HCT116 (cell line): ENCODE measurements at places on chromosomes 11 and 22. TPM values are rescaled to one million over a fixed set of nuclear protein-coding genes. Genes with fewer than 3 reads are reported as not detected.
A peak's percentile ranks its signal among the peaks of the same experiment; 100 is the strongest.

Gene C11orf21
- total RNA-seq = not detected

Gene MMP8
- total RNA-seq = not detected

DNA sequence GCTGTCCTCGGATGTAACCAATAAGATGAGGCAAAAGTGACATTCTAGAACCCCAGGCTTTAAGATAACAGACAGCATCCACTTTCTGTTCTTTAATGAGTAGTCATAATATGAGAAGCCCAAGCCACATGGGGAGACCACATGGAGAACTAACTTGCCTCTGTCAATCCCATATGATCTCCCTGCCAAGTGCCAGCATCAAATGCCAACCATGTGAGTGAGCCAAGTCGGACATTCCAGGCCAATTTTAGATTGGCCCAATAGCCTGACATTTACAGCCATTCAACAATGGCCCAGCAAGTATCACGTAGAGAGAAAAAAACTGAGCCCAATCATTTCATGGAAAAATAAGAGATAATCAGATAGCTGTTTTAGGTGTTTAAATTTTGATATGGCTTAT, 2048.3 kb upstream of the RAG2 start:
- no peak for DNase-seq

DNA sequence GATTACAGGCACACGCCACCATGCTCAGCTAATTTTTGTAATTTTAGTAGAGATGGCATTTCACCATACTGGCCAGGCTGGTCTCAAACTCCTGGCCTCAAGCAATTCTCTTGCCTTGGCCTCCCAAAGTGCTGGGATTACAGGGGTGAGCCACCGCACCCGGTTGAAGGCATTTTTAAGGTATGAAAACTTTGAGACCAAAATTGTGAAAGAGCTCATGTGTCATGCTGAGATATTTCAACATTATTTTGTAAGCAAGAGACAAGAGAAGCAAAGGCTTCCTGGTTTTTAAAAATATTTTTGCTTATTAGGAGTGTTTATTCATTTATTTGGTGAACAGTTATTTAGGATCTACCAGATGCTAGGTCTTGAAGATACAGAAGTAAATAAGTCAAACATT, 6.8 kb downstream of the NHERF4 start:
- no peak for DNase-seq

Gene APOA4
- total RNA-seq = not detected

Gene OR51M1
- total RNA-seq = not detected

GRCh38 chr11:44901120-44901633, 49.5 kb downstream of the TP53I11 start:
- DNase-seq = no peak

Gene APOL4
- total RNA-seq = not detected

DNA sequence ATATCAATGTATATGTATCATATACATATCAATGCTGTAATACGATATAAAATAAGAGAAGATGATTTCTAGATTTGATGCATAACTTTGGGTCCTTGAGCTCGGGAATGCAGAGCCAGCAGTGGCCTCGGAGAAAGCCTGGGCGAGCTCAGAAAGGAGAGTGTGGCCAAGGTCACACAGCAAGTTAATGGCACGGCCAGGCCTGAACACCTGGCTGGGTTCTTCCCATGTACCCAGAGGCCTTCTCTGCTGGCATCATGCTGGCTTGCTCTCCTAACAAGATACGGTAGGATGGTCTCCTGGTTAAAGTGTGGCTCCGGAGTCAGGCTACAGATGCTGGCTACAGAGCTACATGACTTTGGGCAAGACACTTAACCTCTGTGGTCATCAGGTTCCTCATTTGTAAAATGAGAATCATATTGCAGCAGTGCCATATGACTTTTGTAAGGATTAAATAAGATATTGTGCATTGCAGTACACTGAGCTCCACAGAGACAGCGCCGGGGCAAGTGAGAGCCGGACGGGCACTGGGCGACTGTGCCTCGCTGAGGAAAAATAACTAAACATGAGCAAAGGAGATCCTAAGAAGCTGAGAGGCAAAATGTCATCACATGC, 29.9 kb downstream of the TPST2 start:
- DNase-seq = no peak

DNA sequence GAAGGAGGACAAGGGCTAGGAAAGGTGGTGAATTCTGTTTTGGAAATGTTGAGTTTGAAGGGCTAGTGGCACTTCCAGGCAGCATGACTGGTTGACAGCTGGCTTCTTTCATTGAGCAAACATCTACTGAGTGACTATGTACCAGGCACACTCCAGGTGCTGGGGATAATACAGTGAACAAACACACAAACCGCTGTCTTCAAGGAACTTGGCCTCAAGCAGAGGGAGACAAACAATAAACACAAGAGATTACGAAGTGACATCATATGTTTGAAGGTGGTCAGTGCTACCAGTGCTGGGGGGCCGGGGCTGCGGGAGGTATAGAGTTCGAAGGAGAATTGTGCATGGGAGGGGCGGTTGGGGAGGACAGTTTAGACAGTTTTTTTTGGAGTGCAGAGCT, 197.0 kb upstream of the SORL1-AS1 start:
- DNase-seq = no peak

Gene MFNG
- total RNA-seq = 4.5 TPM

Gene CLDN5
- 0.32 TPM for total RNA-seq

- DNase-seq = no peak
Observed at GRCh38 chr11:30741039-30741550, 154.9 kb upstream of the MPPED2 start.

DNA sequence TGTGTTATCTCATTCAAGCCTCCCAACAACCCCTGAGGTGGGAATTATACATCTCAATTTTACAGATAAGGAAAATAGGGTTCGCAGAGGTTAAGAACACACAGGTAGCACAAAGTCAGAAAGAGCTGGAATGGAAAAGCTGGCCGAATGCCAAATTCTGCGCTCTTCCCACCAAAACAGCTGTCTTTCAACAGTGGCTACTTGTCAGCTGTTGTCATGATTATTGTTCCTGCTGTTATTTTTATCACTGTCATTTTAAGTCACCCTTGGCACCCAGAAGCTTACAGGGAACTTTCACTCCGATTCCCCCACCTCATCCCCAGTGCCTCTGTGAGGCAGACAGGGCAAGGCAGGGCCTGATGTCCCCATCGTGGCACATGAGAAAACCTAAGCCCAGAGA, 74.5 kb upstream of the CSNK2A3 start:
- no peak for DNase-seq

Gene SPCS2
- 133 TPM for total RNA-seq

Gene SCGB1A1
- total RNA-seq = 2.0 TPM

GRCh38 chr11:33222052-33222750, 35.0 kb upstream of the HIPK3 start:
- no peak for DNase-seq

- DNase-seq = no peak
Observed at GRCh38 chr11:126810776-126811175, 189.8 kb downstream of the KIRREL3 start.

DNA sequence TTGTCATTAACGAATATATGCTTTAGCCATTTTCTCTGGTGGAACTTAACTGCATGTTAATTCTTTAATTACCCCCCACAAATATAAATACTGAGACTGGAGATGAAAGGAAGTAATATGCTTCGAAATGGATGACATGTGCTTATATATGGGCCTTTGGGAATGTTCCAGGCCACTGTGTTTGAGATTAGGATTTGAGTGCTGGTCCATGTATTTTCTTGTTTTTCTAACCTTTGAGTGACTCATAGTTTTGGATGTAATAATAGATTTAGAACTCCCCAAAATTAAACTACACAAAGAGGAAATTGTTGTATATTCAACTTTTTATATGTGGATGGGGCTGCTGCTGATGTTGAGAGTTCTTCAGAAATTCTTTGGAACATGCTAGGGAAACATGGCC, 54.2 kb downstream of the EXT2 start:
- DNase-seq = no peak

DNA sequence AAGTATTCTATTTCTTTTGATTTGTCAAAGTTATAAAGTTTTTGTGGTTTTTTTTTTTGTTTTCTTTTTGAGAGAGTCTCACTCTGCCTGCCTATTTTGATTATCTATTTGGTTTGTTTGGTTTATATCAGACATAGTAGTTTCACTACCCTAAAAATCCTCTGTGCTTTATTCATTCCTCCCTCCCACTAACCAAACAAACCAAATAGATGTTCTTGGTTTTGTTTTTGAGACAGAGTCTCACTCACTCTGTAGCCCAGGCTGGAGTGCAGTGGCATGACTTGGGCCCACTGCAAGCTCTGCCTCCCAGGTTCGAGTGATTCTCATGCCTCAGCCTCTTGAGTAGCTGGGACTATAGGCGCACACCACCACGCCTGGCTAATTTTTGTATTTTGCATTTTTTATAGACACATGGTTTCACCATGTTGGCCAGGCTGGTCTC, 67.9 kb downstream of the ENTHD1 start:
- DNase-seq = no peak

Gene TTC36
- 0.47 TPM for total RNA-seq

DNA sequence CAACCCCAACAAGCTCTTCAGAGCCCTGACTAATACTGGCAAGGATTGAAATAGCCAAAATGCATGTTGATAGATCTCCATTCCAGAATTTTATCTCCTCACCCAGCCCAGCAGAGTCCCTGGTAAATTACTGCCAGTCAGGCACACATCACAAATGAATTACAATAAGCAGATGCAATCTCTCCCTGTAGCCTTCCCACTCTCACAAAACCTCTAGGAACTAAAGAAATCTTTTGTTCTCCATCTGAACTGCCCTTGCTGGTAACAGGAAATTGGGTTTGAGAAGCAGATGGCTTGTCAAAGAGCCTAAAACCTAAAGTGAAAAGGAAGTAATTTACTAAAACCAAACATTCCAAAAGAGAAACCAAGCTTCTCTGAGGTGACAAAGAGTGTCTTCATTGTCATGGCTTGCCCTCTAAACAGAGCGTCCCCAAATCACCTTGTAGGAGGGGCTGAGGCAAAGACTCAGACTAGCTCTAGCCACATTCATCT, 59.5 kb downstream of the FAM168A start:
- DNase-seq = no peak

- DNase-seq = no peak
Observed at GRCh38 chr11:56010716-56011115, 16.3 kb upstream of the OR5F1 start.

- no peak for DNase-seq
Observed at GRCh38 chr11:57545883-57546282, 8.5 kb downstream of the SMTNL1 start.

Gene SCGB1D2
- total RNA-seq = not detected

Gene SAA1
- 8.6 TPM for total RNA-seq

Gene PTPRCAP
- 1.4 TPM for total RNA-seq

DNA sequence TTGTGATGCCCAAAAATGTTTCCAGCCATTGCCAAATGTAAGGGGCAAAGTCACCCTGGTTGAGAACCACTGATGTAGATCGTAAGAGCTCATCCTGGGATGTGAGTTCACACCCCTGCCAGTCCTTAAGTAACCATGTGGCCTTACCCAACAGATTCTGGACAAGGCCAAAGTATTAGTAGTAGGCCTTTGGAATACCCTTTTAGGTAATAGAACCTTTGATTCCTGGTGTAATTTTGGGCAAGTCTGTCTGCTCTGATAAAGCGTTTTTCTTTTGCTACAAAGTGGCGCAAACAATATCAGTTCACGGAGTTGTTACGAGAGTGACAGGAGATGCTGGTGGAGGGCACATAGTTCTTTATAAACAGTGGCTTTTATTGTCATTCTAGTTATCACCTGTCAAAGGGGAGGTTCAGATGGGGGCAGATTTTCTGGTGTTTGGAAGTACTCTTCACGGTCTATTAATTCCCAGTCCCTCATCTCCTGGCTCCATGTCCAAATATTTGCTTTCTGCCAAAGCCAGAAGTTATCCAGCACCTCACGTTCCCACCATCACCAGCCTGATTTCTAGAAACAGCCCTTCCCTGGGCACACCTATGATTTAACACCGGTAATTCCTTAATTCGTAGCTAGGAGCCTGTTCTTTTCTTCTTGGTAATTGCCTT, 73.8 kb upstream of the CRYBB3 start:
- no peak for DNase-seq

GRCh38 chr22:31556627-31557203, 60.4 kb downstream of the SFI1 start:
- peak; percentile 6 for DNase-seq

Gene ROBO4
- not detected for total RNA-seq

- DNase-seq = no peak
Observed at GRCh38 chr11:76744186-76745043, 38.7 kb upstream of the TSKU start.

Gene TIGD3
- 2.4 TPM for total RNA-seq

DNA sequence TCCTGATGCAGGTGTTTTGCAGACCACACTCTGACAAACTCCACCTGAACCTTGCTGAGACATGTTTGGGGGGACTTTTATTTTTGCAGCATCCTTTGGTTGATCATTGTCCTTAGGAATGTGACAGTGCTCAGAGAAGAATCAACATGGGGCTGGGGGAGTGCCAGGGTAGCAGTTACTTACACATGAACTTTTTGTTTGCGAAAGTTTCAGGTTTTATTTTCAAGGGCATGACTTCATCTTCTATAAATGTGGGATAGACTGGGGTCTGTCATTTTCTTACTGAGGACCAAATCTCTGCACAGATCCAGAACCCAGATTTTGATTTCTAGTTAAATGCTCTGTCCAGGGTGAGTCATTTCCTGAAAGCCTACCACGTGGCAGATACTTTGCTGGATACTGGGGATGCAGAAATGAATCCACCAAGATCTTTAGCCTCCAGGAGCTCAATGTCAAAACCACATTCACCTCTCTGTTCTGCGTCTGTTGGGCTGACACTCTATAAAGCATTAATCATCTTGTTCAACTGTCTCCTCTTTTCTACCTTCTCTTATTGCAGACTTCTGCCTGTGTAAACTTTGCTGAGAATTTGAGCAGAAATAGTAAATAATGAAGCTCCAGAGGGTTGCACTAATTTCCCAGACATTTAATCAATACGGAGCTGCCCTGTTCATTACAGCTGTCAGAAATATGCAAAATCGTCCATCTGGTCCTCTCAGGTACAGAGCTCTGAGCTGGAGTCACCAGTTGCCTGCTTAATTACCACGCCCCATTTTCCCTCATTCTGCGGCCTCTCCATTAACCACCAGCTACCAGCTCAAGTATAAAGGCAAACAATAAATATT, 387.9 kb downstream of the MIAT start:
- DNase-seq = no peak

GRCh38 chr22:50695421-50696250, 23.0 kb downstream of the SHANK3 start:
- DNase-seq = no peak

DNA sequence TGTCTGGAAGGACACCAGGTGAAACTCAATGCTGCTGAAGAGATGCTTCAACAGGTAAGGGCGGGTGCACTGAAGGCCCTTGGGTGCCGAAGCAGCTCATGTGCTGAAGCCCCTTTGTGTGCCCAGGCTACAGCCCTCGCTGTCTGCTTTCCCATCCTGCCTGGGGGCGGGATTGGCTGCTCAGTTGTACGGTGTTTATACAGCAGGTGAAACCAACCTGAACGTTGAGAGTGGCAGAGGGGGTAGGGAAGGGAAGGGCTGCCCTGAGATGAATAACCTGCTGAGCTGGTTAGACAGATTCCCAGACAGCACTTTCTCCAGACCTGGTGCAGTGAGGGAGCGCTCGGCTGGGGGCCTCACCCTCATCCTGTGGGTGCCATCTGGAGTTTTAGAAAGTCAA, 75.7 kb downstream of the CYB5R2 start:
- no peak for DNase-seq

GRCh38 chr11:12185106-12185690, 74.8 kb downstream of the MICAL2 start:
- DNase-seq = no peak

Gene PRG3
- not detected for total RNA-seq
